CD4-positive, alpha-beta T cell treated with Interferon alpha-2 for 1 hour (primary cell): ENCODE measurements at places on chromosomes 2 and 18.

DNA sequence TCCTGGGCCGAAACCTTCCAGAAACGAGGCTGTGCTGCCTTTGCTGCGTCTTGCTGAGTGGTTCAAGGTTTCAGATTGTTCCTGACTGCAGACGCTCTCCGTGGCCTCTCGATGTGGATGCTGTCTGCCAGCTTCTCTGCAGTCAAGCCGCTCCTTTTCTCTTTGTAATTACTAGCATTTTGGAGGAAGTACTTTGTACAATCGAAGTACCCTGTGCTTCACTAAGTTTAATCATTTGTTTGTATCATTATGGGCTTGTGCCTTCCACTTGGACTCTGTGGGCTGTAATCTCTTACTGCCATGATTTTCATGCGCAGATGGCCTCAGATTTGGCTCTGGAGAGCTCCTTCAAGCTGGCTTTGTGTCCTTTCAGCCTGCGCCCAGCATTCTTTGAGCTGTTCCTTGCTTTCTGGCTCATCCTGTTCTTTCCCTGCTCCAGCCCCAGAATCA lies 49.3 kb downstream of the TRAF3IP1 start:
- DNase-seq = no peak

- no peak for DNase-seq
Measured at GRCh38 chr2:113192459-113193100, 18.8 kb downstream of the PSD4 start.

DNA sequence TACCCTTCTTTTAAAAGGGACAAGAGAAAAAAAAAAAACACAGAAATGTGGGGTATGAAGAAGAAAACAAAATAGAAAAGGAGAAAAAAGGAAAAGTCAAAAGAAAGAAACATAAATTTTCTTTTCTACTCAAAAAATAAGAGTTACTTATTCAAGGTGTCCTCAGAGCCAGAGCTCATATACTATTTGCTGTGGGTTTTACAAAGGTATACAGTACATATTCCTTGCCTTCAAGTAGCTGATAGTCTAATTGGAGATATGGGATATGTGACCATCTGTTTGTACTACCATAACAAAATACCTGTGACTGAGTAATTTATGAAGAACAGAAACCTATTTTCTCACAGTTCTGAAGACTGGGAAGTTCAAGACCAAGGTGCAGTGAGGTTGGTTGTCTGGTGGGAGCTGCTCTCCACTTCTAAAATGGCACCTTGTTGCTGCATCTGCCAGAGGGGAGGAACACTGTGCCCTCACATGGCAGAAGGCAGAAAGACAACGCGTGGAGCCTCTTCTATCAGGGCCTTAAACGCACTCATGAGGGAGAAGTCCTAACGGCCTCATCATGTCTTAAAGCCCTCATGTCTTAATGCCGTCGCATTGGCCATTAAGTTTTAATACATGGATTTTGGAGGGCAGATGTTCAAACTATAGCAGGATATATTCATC lies 33.9 kb downstream of the NBAS start:
- no peak for DNase-seq

DNA sequence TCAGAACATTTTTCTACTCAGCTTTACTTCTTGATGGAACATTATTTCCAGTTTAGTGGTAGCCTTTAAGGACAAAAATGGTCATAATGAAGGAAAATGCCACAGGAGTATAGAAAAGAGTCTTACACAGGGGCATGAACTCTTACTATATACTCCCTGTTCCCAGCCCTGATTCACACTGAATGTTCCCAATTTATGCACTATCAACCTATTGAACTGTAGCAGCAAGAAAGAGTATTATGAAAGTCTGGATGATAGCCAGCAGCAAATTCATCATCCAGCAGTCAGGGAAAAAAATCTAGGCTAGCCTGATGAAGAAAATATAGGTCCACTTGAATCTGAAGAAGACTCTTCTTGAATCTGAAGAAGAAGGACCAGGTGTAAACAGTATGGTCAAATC lies 1170.3 kb upstream of the CHAC2 start:
- no peak for DNase-seq

- DNase-seq = no peak
Measured at GRCh38 chr2:124478761-124479160, 453.7 kb downstream of the CNTNAP5 start.

DNA sequence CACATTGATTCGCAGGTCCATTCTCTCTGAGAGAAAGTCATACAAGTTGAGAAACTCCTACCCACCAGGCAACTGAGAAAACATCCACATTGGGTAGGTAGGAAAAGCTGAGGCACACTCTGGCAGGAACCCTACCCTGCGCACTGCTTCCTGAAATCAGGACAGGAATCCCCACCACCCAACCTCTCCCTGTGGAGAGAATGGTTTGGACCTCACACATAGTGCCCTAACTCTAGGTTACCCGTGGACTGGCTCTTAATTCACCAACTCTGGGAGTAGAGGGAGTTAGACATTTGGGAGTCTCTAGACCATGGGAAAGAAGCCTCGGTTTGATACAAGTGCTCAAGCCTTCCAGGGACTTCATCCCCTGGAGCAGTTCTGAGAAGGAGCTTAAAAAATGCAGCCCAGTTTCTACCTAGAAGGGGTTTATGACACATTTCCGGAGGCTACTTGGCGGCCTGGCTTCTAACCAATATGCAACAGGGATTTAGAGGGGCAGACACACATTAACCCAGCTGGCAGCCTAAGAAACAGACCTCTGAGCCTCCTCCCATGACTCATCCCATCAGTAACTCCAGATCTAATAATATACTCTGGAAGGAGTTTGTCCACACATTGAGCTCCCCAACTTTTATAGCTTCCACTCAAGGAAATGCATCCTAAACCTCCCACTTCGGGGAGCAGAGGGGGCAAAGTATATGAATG lies 136.7 kb downstream of the EML6 start:
- DNase-seq = no peak

DNA sequence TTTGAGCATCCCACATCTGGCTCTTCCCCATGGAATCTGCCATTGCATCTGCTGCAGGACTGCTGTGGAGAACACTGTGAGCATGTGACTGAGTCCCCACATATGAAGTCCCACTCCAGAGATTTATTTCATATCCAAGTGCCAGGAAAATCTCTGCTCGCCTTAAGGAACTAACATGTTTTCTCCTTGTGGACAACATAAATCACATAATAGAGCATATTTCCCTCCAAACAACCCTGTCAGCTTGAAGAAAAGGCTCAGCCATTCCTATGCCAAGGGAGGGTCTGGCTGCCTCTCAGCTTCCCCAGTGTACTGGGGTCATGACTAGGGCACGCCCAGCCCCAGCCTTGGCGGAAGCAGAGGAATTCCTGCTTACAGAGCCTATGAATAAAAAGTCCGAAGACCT lies 193.7 kb downstream of the DNER start:
- no peak for DNase-seq

GRCh38 chr2:9771101-9771449 lies 72.2 kb upstream of the TAF1B start:
- DNase-seq = no peak

GRCh38 chr2:140023291-140023690 lies 1243.1 kb upstream of the NXPH2 start:
- no peak for DNase-seq

- DNase-seq = peak; percentile 73
Measured at GRCh38 chr2:70143314-70144150, 47.3 kb downstream of the C2orf42 start.

GRCh38 chr2:57947398-57947797 lies 99.2 kb upstream of the VRK2 start:
- no peak for DNase-seq

- no peak for DNase-seq
Measured at GRCh38 chr2:231193216-231193615, 5.2 kb upstream of the ARMC9 start.

DNA sequence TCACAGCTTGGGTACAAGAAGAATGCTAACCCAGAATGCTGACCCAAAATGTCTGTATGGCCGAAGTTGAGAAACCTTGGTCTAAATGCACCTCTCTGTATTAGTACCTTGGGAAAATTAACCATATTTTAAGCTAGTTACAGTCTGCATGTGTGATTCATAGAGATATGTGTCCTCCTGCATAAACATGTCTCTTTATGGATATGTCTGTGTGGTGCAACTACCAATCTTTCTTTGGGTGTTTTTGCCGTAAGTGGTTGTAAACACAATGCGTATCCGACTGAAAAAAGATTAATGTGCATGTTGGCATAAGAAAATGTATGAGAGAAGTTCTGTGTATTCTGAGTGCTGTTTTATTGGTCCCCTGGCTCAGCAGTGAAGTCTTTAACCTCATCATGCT lies 54.2 kb upstream of the GAREM2 start:
- no peak for DNase-seq

- DNase-seq = no peak
Measured at GRCh38 chr2:233288663-233289062, 19.0 kb upstream of the SAG start.

GRCh38 chr2:72887032-72887739 lies at the start of gene SPR:
TSS of gene SPR (plus strand) at chr2:72887408. CDS start at chr2:72887433, 25 bp downstream.
- DNase-seq = peak; percentile 28

GRCh38 chr18:21557607-21558253 lies 42.8 kb downstream of the ESCO1 start:
- no peak for DNase-seq

- no peak for DNase-seq
Measured at GRCh38 chr2:156704132-156704531, 268.0 kb downstream of the GPD2 start.

GRCh38 chr18:65753520-65753919 lies 2.7 kb downstream of the CDH7 start:
- no peak for DNase-seq

GRCh38 chr2:42906557-42907411 lies 114.4 kb upstream of the HAAO start:
- no peak for DNase-seq

DNA sequence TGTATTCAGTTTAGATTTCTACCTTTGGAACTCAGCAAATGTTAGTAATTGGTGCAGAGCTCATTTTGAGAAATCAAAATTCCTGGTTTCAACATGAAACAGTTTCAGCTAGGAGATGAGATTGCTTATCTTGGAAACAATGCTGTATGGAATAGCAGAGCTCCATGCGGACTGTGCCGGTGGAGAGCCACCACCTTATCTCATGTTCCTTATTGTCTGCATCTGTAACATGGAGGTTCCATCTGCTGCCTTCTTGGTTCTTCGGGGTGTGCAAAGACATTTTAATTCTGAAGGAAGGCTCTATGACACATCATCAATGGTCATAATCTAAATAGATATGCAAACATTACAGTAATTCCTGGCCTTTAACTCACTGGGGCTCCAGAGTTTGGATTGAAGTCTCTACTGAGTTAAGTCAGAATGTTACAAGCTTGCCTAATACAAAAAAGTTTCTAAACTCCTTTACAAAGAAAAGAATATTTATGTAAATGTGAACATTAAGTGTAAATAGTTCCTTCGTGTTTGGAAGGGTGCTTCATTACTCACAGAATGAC lies 65.3 kb downstream of the PRKRA start:
- DNase-seq = no peak

- no peak for DNase-seq
Measured at GRCh38 chr2:183232161-183232865, 108.1 kb downstream of the NUP35 start.

- no peak for DNase-seq
Measured at GRCh38 chr2:132651115-132652045, 18.6 kb downstream of the LYPD1 start.

DNA sequence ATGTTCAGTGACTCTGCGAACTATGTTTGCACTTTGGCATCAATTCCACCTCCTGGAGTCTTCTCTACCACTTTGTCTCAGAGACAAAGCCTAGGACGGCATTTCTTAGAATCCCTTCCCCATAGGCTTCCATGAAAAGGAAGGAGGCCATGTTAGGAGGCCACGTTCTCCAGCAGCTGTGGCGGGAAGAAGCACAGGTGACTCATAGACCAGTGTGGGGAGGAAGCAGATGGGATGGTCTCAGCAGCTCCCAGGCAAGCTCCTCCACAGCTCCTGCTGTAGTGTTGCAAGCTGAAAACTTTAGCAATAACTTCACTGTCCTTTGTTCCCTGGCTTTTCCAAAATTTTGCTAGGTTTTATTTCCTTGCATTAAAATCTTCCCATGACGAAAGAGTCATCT lies 781.3 kb upstream of the ID2 start:
- DNase-seq = no peak

DNA sequence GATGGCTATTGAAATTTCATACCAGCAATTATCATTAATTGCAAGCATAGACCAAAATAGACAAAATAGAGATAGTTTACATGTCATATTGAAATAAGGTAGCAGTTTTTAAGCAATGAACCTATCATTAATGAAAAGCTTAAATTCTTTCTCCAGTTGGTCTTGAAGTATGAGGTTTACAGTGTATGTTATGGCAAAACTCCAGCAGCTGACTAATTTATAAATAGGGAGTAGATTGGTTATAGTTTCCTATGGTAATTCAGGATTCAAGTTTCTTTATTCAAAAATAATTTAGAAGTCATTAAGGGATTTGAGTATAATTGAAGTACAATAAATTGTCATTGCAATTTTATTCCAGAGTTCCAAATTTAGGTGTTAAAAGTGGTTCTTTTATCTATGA lies 69.6 kb upstream of the COL5A2 start:
- no peak for DNase-seq

- no peak for DNase-seq
Measured at GRCh38 chr18:67519592-67519991, 3.1 kb upstream of the DSEL start.

- no peak for DNase-seq
Measured at GRCh38 chr2:187482796-187483195, 34.7 kb upstream of the CALCRL start.

DNA sequence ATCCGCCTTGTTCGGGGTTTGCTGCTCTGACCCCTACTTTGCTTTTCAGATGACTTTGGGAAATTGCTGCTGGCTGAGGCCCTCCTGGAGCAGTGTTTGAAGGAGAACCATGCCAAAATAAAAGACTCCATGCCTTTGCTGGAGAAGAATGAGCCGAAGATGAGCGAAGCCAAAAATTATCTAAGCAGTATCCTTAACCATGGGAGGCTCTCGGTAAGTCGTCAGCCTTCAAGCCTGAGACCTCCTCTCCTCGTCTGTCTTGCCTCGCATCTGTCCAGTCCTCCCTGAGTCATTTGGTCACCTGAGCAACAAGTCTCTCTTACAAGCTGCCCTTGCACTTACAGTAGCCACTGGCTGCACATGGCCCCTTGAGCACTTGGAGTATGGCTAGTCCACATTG lies 34.7 kb upstream of the MCFD2 start:
- no peak for DNase-seq

GRCh38 chr2:216283038-216283900 lies 89.0 kb downstream of the MARCHF4 start:
- no peak for DNase-seq

DNA sequence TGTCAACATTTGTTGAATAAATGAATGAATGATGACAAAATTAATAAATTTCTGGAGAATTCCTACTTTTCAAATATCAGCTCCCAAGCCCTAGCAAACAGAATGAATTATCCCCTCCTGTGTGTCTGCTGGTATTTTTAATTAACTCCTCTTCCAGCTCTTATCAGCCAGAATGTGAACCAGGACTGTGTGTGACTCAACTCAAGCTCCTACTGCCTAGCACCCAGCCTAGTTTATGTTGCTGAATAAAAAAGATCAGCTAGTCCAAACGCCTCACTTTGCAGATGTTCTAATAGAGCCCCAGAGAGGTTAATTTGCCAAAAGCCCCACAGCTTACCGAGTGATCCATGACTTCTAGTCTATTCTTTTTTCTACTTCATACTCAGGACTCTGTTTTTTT lies 50.3 kb downstream of the RABL2A start:
- DNase-seq = no peak

GRCh38 chr2:191846515-191847476 lies at the start of gene CAVIN2:
TSS of gene CAVIN2 (minus strand) at chr2:191847088. CDS start at chr2:191846925, 163 bp downstream.
- DNase-seq = no peak

GRCh38 chr18:65435534-65435933 lies 315.3 kb upstream of the CDH7 start:
- no peak for DNase-seq
